ELF-1 (cell line): ENCODE measurements at places on chromosomes 3 and 15.

DNA sequence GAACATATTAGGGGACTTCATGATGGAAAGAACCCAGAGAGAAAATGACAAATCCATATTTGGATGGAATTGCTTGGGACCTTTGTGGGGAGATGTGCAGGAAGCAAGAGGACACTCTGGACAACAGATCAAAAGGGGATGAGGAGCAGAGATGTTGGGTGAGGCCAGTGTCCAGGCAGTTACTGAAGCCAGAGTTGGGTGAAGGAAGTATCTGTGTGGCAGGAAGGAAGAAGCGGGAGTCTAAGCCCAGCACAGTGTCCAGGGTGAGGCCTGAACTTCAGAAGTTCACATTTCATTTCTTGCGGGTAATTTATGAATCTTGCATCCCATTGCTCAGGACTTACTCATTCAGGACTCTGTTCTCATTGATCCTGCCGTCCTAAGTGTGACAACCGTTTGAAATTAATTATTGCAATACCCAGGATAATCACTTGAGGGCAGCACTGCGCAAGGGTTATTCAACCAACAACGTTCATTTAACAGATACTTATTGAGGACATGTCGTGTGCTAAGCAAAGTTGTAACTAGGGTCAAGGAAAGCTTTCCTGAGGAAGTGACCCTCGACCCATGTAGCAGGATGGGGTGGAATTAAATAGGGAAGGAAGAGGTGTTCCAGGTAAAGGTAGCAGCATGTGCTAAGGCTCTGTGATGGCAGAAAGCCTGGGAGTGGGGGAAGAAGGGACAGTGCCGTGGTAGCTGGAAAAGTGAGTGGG is 61.3 kb upstream of the CMTM8 start:
- peak; percentile 76 for DNase-seq

- DNase-seq: no peak
Observed at GRCh38 chr3:13106308-13107001, 33.2 kb upstream of the IQSEC1 start.

DNA sequence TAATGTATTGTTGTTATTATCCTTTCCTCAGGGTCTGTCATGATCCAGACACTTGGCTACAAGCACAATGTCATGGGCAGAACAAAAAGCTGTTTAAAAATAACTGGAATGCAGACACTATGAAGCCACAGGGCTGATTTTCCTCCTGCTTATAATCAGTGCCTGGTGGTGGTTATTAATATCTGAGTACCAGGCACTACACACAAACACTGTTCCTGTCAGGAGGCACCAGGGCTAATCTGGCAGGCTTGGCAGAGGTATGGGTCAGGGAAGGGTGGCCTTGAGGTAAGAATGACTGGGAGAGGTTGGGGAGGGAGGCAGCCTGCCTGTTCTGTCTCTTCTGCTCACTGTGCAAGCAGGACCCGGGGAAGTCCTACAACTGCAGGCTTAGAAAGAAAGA is 67.2 kb downstream of the WDR76 start:
- no peak for DNase-seq

- DNase-seq: no peak
Observed at GRCh38 chr15:81160312-81161159, 26.5 kb downstream of the CFAP161 start.

DNA sequence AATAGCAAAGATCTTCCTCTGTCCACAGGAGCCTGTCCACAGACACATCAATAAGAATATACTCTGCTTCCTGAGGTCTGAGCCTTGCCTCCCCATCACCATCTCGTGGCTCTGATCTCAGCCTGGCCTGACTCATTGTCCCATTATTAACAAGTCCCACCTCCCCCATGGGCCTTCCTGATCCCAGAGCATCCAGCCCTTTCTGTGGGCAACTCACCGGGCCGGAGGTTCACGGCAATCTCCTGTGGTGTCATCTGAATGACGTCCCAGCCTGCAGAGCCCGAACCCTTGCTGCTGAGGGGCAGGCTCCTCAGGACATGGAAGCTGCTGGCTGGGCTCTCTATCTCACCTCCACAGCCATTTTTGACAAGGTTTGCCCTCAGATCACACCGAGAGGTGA is 28.1 kb downstream of the ITGB5 start:
- DNase-seq: peak; percentile 35

DNA sequence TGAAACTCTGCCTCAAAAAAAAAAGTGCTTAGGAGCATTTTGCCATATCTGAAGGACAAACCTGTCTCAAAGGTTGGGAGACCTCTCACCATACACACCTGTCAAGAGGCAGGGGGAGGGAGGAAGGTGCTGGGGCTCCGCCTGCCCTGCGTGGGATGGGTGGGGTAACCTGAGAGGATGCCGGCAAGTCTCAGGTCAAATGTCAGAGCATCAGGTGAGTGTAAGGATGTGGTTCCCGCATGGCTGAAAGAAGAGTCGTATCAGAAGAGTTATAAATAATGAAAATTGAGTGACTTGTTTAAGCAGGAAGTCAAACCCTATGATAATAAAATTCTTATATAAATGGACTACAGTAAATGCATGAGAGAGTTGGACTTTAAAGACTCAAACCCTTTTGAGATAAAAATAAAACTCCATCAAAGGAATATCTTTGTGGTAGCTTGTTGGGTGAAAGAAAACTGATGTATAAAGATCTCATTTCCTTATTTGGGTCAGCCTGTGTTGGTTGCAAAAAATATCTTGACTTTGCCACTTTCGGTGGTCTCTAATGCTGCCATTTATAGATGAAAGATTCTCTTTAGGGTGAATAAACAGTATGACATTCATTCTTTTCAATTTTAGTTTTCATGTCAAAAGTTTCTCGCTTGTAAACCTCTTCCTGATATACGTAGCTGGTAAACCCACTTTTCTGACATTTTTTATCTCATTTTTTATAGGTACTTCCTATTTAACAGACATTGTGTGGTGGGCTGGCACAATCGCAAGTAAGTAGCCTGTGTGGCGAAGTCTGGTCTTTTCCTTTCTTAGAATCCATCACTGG is 23.8 kb downstream of the NIPA1 start:
- DNase-seq: no peak

- DNase-seq: peak; percentile 18
Observed at GRCh38 chr3:125679258-125679657, 84.0 kb upstream of the OSBPL11 start.
